ENCODE measurements at places on chromosomes 6 and 20. TPM values are rescaled to one million over a fixed set of nuclear protein-coding genes. Genes with fewer than 3 reads are reported as not detected.

The FAM83C gene
- total RNA-seq = not detected

- H3K4me1 ChIP-seq = peaks cover under 1% of the 10 kb centered on the region
- H3K27me3 ChIP-seq = no peaks in the 10 kb centered on the region
- no peak for DNase-seq
- H3K36me3 ChIP-seq = no peaks in the 10 kb centered on the region
Observed at GRCh38 chr6:343960-344815, 47.4 kb upstream of the IRF4 start.

- no peak overlapping the region for H3K4me3 ChIP-seq
- H3K27ac ChIP-seq = no peak overlapping the region
- H3K4me1 ChIP-seq = no peaks in the 10 kb centered on the region
Observed at GRCh38 chr6:13076575-13076974, 251.8 kb downstream of the TBC1D7 start.

DNA sequence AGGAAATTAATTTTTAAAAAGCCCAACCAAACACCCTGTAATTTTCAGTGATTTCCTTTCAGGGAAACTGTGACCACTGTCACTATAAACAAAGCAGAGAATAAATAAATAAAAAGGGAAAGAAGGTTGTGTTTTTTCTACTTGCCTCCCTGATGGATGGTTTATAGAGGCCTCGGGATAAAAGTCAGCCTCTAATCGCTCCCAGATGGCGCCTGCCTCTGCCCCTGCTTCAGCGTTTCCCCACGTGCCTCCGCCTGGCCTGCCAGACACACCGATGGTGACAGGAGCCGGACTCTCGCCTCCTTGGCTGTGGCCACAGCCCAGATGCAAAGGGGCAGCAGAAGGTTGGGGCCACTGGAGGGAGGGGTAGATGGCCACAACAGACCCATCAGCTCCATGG lies 327.7 kb downstream of the CDC5L start:
- H3K27me3 ChIP-seq = no peaks in the 10 kb centered on the region
- no peak overlapping the region for H3K27ac ChIP-seq
- no peaks in the 10 kb centered on the region for H3K36me3 ChIP-seq

The GINM1 gene
- total RNA-seq = 70.7 TPM

The MATN4 gene
- total RNA-seq = not detected

DNA sequence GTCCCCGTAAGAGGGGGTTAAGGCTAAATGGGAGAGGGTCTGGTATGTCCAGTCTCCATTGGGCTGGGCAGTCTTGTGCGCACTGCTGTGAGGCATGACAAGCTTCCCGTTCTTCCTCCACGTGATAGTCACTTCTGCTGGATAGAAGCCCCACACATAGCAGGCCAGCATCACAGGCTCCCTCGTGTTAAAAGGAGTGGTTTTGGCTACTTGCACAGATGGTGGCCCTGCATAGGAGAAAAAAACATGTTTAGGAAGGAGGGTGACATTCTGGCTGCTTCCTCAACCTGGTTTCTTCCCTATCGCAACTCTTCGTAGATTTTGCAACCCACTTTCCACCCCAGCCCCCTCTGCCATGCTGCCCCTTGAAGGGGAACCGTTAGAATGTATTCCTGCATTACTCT lies 3.6 kb downstream of the HLA-DMB start:
- no peaks in the 10 kb centered on the region for H3K27me3 ChIP-seq
- no peaks in the 10 kb centered on the region for H3K36me3 ChIP-seq
- DNase-seq = no peak

The HS3ST5 gene
- not detected for total RNA-seq

GRCh38 chr6:148898376-148899014 lies 151.7 kb downstream of the UST start:
- no peaks in the 10 kb centered on the region for H3K27me3 ChIP-seq
- H3K36me3 ChIP-seq = no peaks in the 10 kb centered on the region
- H3K4me1 ChIP-seq = no peaks in the 10 kb centered on the region
- H3K4me3 ChIP-seq = no peak overlapping the region
- no peak overlapping the region for H3K27ac ChIP-seq
- no peak for DNase-seq

The C6orf132 gene
- 1.7 TPM for total RNA-seq

The BMP5 gene
- total RNA-seq = 0.28 TPM

- H3K27ac ChIP-seq = no peak overlapping the region
- H3K27me3 ChIP-seq = peaks cover 4% of the 10 kb centered on the region
- no peak for DNase-seq
Observed at GRCh38 chr20:56646599-56646998, 17.5 kb downstream of the TFAP2C start.

The COL19A1 gene
- total RNA-seq = not detected

DNA sequence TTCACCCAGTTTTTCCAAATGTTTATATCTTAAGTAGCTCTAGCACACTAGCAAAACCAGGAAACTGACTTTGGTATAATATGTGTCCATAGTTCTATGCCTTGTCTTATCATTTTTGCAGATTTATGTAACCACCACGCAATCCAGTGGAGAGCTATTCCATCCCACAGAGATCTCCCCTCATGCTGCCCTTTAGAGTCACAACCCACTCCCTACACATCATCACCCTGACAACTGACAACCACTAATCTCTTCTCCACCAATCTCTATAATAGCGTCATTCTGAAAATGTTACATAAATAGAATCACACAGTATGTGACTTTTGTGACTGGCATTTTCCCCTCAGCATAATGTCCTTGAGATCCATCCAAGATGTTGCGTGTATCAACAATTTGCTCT lies 29.1 kb downstream of the HLA-DRB5 start:
- H3K4me3 ChIP-seq = no peak overlapping the region
- no peak overlapping the region for H3K27ac ChIP-seq

The CST2 gene
- total RNA-seq = 94.3 TPM

- H3K4me1 ChIP-seq = no peaks in the 10 kb centered on the region
- H3K36me3 ChIP-seq = no peaks in the 10 kb centered on the region
- H3K27ac ChIP-seq = no peak overlapping the region
- DNase-seq = no peak
- no peak overlapping the region for H3K4me3 ChIP-seq
Observed at GRCh38 chr6:122825163-122825562, 36.1 kb downstream of the SMPDL3A start.

DNA sequence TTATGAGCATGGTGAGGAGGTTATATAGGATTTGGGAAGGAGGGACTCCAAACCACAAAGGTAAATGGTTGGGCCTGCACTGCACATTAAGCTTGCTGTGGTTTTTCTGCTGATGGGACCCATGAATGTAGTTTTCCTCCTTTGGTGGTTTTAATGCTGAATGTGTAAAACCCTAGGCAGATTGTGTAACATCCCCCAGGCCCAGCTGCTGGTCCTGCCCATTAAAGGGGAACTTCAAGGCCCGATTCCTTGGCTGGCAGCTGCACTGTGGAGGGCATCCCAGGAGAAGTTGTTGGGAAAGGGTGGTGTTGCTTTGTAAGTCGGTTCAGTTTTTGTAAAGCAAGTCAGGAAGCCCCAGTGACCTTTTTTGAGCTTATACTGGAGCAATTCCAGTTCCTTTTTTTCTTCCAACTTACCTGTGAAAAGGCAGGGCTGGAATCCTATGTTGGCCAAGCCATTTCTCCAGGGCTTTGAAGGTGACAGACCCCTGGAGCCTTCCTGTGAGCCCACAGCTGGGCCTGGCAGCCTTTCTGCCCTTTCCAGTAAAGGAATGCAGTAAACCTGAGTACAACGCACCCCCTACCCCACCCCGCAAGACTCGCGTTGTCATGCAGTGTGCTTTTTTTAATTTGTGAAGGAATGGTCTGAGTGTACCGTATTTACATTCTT lies 43.1 kb upstream of the NAA20 start:
- no peak overlapping the region for H3K4me3 ChIP-seq
- peak overlapping the region; percentile 94 for H3K27ac ChIP-seq
- no peaks in the 10 kb centered on the region for H3K36me3 ChIP-seq
- H3K27me3 ChIP-seq = no peaks in the 10 kb centered on the region

The BTBD3 gene
- 47.9 TPM for total RNA-seq

The DDO gene
- 13.7 TPM for total RNA-seq

DNA sequence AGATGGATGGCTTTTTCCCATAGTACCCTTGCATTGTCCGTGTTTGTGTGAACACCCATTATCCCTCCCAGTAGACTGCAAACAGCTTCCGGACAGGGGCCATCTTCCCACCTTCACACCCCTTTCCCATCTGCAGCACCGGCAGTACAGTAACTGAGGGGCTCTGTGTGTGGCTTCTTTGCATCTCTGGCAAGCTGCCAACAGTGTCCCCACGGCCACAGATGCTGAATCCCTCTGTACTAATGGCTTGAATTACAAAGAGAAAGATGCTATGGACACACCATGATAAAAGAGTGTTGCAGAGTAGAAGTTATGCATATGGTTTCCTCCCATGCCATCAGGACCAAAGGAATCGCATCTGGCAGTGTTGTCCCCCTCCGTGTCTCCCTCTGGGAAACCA lies 101.1 kb upstream of the CDYL start:
- no peak for DNase-seq
- H3K4me3 ChIP-seq = no peak overlapping the region
- H3K36me3 ChIP-seq = no peaks in the 10 kb centered on the region
- no peaks in the 10 kb centered on the region for H3K4me1 ChIP-seq
- H3K27ac ChIP-seq = no peak overlapping the region
- H3K27me3 ChIP-seq = no peaks in the 10 kb centered on the region

DNA sequence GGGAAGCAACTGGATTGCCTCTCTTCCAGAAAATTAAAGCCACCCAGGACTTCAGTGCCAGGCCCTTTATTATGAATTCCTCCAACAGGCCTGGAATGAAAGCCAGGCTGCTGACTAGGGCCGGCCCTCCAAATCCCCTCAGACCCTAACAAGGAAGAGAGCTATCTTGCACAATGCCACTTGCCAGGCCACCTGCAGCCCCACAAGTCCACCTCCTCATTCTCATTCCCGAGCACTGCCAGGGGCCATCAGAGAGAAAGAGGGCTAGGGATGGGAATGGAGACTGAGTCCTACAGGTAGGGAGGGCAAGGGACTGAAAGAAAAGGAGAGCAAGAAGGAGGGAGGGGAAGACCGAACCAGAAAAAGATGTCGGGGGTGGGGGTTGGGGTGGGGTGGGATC lies 86.5 kb downstream of the MRPL14 start:
- H3K27ac ChIP-seq = no peak overlapping the region
- H3K4me3 ChIP-seq = no peak overlapping the region
- DNase-seq = no peak
- peaks cover 17% of the 10 kb centered on the region for H3K4me1 ChIP-seq
- no peaks in the 10 kb centered on the region for H3K27me3 ChIP-seq

GRCh38 chr6:135693811-135694370 lies 157.6 kb upstream of the PDE7B start:
- H3K27me3 ChIP-seq = no peaks in the 10 kb centered on the region
- H3K4me3 ChIP-seq = no peak overlapping the region
- DNase-seq = no peak
- H3K27ac ChIP-seq = no peak overlapping the region
- no peaks in the 10 kb centered on the region for H3K4me1 ChIP-seq
- H3K36me3 ChIP-seq = no peaks in the 10 kb centered on the region

DNA sequence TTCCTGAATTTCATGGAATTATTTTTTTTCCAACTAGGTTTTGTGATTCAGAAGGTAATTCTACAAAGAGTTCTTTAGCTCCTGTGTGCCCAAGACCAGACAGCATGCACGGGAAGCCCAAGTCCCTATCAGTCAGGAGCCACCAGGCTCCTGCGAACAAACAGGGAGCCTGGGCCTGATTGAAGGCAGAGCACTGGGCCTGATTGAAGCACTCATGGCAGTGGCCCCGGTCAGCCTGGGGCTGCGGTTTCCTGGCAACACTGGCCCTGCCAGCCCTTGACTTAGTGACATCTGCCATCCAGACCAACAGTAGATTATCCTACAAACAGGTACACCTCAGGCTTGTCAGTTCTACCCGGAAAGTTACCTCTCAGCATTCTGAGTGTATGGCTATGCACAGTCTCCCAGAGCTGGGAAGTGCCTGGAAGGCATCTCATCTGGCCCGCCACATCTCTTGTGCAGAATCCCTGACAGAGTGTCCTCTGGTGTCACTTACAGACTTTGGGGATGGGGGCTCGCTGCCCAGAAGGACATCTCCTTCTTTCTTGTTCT lies 133.8 kb downstream of the VEGFA start:
- no peak for DNase-seq
- no peaks in the 10 kb centered on the region for H3K4me1 ChIP-seq
- no peaks in the 10 kb centered on the region for H3K36me3 ChIP-seq
- no peak overlapping the region for H3K4me3 ChIP-seq
- no peak overlapping the region for H3K27ac ChIP-seq

GRCh38 chr20:32438331-32438858 lies 80.3 kb downstream of the ASXL1 start:
- no peaks in the 10 kb centered on the region for H3K36me3 ChIP-seq
- H3K27me3 ChIP-seq = no peaks in the 10 kb centered on the region
- no peak overlapping the region for H3K27ac ChIP-seq
- H3K4me3 ChIP-seq = no peak overlapping the region
- H3K4me1 ChIP-seq = peaks cover 15% of the 10 kb centered on the region

DNA sequence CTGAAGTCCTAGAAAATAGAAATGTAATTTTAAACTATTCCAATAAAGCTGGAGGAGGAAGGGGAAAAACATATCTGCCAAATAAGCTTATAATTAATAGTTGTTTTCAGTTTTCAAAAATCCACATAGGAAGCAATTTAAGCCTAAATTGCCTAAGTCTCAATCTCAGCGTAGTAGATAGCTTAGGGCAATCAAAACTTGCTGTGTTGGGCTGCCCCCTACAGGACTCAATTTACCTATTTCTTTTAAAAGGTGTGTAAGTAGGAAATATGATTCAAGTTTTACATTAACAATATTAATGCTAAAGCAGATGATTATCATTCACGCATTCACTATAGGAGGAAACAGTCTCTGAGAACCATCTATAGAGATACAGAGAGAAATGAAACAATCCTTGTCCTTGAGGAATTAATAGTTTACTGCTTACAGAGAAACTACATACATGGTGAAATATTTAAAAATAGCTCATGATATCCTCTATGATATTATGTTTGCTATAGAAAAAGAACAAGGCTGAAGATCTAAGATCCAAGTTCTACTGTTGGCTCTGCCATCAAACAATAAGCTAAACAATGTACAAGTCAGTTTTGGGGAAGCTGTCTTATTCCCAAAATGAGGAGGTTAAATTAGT lies 102.1 kb downstream of the ATG5 start:
- no peak overlapping the region for H3K4me3 ChIP-seq
- H3K4me1 ChIP-seq = no peaks in the 10 kb centered on the region
- no peaks in the 10 kb centered on the region for H3K36me3 ChIP-seq
- no peak overlapping the region for H3K27ac ChIP-seq

The SYCP2L gene
- total RNA-seq = 3.0 TPM

GRCh38 chr6:13677878-13678254 lies 33.8 kb downstream of the RANBP9 start:
- H3K4me3 ChIP-seq = no peak overlapping the region
- no peaks in the 10 kb centered on the region for H3K36me3 ChIP-seq
- DNase-seq = peak; percentile 66
- H3K27me3 ChIP-seq = no peaks in the 10 kb centered on the region
- H3K4me1 ChIP-seq = peaks cover 37% of the 10 kb centered on the region

The CUL7 gene
- total RNA-seq = 35.5 TPM
